ENCODE measurements at places on chromosomes 3 and 15.

GRCh38 chr3:94336046-94336753, 273.3 kb downstream of the NSUN3 start:
- DNase-seq = no peak
- no peaks in the 10 kb centered on the region for H3K36me3 ChIP-seq
- H3K4me1 ChIP-seq = no peaks in the 10 kb centered on the region
- H3K27ac ChIP-seq = no peak overlapping the region

DNA sequence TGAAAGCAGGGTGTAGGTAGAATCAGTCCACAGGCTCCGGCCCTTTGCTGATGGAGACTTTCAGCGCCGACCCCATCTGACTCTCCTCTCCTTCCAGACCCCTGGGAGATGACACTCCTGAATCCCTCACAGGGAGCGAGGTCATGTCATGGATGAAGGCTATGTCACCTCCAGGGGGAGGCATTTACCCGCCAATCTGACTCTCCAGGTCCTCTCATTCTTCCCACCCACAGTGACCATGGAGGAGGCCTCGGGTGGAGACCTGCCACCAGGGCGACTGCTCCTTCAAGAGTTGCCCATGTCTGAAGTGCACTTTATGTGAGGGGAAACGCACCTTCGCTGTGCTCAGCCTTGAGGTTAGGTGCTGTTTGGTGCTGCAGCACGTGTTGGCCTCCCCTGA, 112.7 kb downstream of the KLF13 start:
- peak overlapping the region; percentile 50 for H3K27ac ChIP-seq
- H3K36me3 ChIP-seq = no peaks in the 10 kb centered on the region
- H3K4me1 ChIP-seq = peaks cover 80% of the 10 kb centered on the region
- no peaks in the 10 kb centered on the region for H3K27me3 ChIP-seq
- DNase-seq = peak; percentile 46

- H3K4me3 ChIP-seq = no peak overlapping the region
- no peaks in the 10 kb centered on the region for H3K4me1 ChIP-seq
- no peaks in the 10 kb centered on the region for H3K27me3 ChIP-seq
- H3K27ac ChIP-seq = no peak overlapping the region
- DNase-seq = no peak
Observed at GRCh38 chr3:61349717-61350116, 98.5 kb upstream of the FHIT start.

- peaks cover 27% of the 10 kb centered on the region for H3K4me1 ChIP-seq
- H3K36me3 ChIP-seq = peaks cover 7% of the 10 kb centered on the region
- H3K4me3 ChIP-seq = no peak overlapping the region
- no peak for DNase-seq
- no peak overlapping the region for H3K27ac ChIP-seq
Observed at GRCh38 chr3:71974786-71975185, 189.8 kb upstream of the PROK2 start.

DNA sequence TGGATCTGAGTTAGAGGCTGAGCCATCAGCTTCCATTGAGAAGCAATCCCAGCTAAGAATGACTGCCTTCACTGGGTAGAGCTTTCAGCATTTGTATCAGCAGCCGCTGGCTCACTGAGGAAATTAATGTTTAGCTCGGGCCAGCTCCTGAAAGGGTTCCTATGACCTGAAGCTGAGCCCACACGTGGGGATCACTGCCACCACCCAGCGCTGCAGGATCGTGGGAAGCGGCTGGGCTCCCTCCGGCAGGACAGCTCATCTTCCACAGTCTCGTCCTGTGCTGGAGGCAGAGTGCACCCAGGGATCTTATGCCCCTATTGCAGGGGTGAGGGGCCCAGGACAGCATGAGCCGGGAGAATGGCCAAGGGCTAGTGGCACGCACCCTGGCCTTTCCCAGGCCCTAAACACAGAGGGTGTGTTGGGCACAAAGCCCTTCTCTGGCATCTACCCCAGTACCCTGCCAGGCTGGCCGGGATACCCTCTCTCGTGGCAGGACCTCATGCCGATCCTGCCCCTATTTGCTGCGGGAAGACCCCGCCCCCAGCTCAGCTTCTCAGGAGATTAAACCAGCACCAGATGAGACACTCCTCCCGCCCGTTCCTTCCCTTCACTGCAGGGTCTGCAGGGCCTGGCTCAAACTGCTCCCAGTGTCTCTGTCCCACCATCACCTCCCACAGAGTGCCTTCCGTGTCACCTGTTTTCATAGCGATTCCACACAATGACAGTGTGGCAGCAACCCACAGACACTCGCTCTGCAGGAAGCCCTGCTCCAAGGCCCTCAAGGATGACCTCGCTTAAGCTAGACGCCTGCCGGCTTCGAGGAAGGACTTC, 28.5 kb downstream of the KLHL25 start:
- H3K4me1 ChIP-seq = no peaks in the 10 kb centered on the region
- no peaks in the 10 kb centered on the region for H3K27me3 ChIP-seq
- peak overlapping the region; percentile 16 for H3K27ac ChIP-seq
- H3K36me3 ChIP-seq = no peaks in the 10 kb centered on the region
- DNase-seq = no peak
- no peak overlapping the region for H3K4me3 ChIP-seq

- peaks cover 19% of the 10 kb centered on the region for H3K27me3 ChIP-seq
- no peak for DNase-seq
- no peak overlapping the region for H3K27ac ChIP-seq
- no peak overlapping the region for H3K4me3 ChIP-seq
- H3K4me1 ChIP-seq = peaks cover 35% of the 10 kb centered on the region
Observed at GRCh38 chr15:70262591-70263274, 165.0 kb upstream of the TLE3 start.

GRCh38 chr3:100144255-100144866, 30.1 kb upstream of the FILIP1L start:
- H3K27ac ChIP-seq = peak overlapping the region; percentile 18
- H3K4me3 ChIP-seq = no peak overlapping the region
- H3K4me1 ChIP-seq = peaks cover 12% of the 10 kb centered on the region
- no peak for DNase-seq
- H3K36me3 ChIP-seq = peaks cover 14% of the 10 kb centered on the region
- no peaks in the 10 kb centered on the region for H3K27me3 ChIP-seq

GRCh38 chr3:64814351-64814750, 126.6 kb upstream of the ADAMTS9 start:
- no peaks in the 10 kb centered on the region for H3K4me1 ChIP-seq
- no peaks in the 10 kb centered on the region for H3K27me3 ChIP-seq
- no peaks in the 10 kb centered on the region for H3K36me3 ChIP-seq
- no peak overlapping the region for H3K27ac ChIP-seq
- DNase-seq = no peak

- peaks cover 44% of the 10 kb centered on the region for H3K4me1 ChIP-seq
- H3K36me3 ChIP-seq = peaks cover 22% of the 10 kb centered on the region
- DNase-seq = no peak
- peak overlapping the region; percentile 98 for H3K4me3 ChIP-seq
- no peaks in the 10 kb centered on the region for H3K27me3 ChIP-seq
- H3K27ac ChIP-seq = peak overlapping the region; percentile 96
Observed at GRCh38 chr3:108590460-108590859, 938 bp downstream of the DZIP3 start.

GRCh38 chr15:60370105-60370868, 27.5 kb downstream of the ANXA2 start:
- peaks cover 69% of the 10 kb centered on the region for H3K36me3 ChIP-seq
- peak overlapping the region; percentile 18 for H3K27ac ChIP-seq
- no peak overlapping the region for H3K4me3 ChIP-seq
- DNase-seq = no peak
- no peaks in the 10 kb centered on the region for H3K27me3 ChIP-seq

DNA sequence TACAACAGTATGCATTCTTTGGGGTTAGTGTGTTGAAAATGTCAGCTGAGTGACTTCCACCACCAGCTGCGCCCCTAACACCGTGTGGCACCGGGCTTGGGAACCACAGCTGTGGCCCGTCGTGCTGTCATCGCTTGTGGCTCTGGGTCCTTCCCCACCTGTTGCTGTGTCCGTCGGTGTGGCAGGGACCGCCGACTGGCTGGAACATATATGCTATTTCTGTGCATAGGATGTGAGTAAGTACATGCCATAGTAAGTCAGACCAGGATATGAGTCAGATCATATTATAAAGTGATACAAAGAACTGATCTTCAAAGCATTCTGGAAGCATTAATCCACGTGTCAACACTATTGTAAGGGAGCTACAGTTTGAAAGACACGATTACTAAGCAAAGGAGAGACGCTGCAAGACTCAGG, 31.9 kb downstream of the EHD4 start:
- H3K4me1 ChIP-seq = peaks cover 64% of the 10 kb centered on the region
- DNase-seq = peak; percentile 73

GRCh38 chr3:62803276-62803675, 71.9 kb downstream of the CADPS start:
- no peaks in the 10 kb centered on the region for H3K27me3 ChIP-seq
- no peak for DNase-seq
- no peaks in the 10 kb centered on the region for H3K36me3 ChIP-seq
- H3K4me3 ChIP-seq = no peak overlapping the region

DNA sequence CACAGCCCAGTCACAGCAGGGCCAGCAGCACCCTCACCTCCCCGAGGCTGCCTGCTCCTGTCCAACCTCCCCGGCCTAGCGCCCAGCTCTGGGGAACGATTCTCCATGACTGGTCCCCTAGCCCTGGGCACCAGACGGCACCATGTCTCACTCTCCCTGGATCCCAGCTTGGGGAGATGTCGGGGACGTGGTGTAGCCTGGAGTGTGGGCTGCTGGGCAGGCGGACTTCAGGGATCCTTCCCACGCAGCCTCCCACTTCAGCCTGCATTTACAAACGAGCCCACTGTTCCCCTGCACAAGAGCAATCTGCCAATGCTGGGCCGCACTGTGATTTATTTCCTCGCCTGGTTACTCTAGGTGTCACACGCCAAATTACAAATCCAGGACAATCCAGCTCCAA, 31.3 kb downstream of the NUP210 start:
- no peak for DNase-seq
- peaks cover 93% of the 10 kb centered on the region for H3K36me3 ChIP-seq
- no peaks in the 10 kb centered on the region for H3K27me3 ChIP-seq
- no peak overlapping the region for H3K4me3 ChIP-seq
- H3K27ac ChIP-seq = no peak overlapping the region

- H3K27ac ChIP-seq = no peak overlapping the region
- H3K4me1 ChIP-seq = no peaks in the 10 kb centered on the region
Observed at GRCh38 chr3:193996641-193997089, 139.3 kb upstream of the HES1 start.

GRCh38 chr3:49803465-49804140, 542 bp downstream of the INKA1 start:
- peak overlapping the region; percentile 83 for H3K4me3 ChIP-seq
- H3K27me3 ChIP-seq = peaks cover 16% of the 10 kb centered on the region
- peak; percentile 35 for DNase-seq
- H3K4me1 ChIP-seq = peaks cover 39% of the 10 kb centered on the region

- H3K4me3 ChIP-seq = no peak overlapping the region
- DNase-seq = no peak
- H3K4me1 ChIP-seq = no peaks in the 10 kb centered on the region
- no peak overlapping the region for H3K27ac ChIP-seq
Observed at GRCh38 chr3:10523561-10523960, 18.2 kb upstream of the ATP2B2 start.

DNA sequence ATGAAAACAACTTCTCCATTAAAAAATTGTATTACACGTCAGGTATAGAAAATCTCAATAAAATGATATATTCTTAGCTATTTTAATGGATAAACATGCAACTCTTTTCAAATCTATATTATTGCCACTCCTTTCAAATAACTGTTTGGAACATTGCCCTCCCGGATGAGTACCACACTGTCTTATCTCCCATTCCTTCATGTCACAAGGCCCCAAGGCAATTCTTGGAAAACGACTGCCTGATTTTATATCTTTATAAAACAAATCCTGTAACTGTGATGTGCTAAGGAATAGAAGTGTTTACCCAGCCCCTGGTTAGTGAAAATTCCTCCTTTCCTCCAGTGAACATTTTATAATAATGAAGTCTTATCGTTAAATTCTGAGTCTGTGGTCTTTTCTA, 6.2 kb upstream of the ZNF619 start:
- H3K27ac ChIP-seq = no peak overlapping the region
- no peak overlapping the region for H3K4me3 ChIP-seq
- no peaks in the 10 kb centered on the region for H3K4me1 ChIP-seq
- H3K36me3 ChIP-seq = peaks cover 17% of the 10 kb centered on the region
- no peak for DNase-seq

All from activated CD4-positive, alpha-beta memory T cell treated with anti-CD3 and anti-CD28 coated beads, Interleukin-2, amount 10 ng/mL, durations not matched to agents 7 days and 5 days (primary cell).